ENCODE measurements at places on chromosomes 4 and X.

GRCh38 chr4:43325220-43325967 lies 432.9 kb downstream of the GRXCR1 start:
- no peak for DNase-seq

GRCh38 chr4:19319607-19320006 lies 932.1 kb upstream of the SLIT2 start:
- DNase-seq = no peak

DNA sequence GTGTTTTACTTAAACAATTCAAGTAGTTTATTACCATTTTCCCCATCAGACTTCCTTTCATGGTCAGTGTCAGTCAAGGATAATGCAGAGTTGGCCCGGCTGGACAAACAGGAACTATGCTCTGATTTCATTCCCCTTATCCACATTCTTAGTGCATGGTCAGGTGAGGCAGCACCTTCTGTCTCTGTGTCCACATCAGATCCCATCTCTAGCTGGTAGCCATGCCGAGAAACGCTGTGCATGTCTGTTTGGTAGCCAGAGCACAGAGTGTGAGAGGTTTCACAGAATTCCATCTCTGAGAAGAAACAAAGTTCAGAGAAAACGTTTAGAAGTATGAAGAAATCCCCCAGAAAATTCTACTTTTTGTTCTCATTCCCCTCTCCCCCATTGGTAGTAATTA lies 423.7 kb upstream of the TEX13C start:
- DNase-seq = no peak

DNA sequence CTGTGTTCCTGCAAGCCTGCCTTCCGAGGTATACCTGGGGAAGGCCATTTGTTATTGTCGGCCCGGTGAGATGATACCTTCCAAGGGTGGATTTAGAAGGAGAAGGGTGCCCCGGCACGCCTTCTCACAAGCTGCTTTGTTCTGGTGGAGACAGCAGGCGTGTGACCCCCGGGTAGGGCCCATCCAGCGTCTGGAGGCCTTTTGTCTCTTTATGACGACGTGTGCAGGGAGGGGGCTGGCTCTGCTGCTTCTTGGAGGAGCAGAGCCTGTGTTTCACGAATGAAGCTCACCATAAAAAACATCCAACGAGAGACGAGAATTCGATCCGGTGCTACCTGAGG lies 45.3 kb downstream of the SHOX start:
- no peak for DNase-seq

DNA sequence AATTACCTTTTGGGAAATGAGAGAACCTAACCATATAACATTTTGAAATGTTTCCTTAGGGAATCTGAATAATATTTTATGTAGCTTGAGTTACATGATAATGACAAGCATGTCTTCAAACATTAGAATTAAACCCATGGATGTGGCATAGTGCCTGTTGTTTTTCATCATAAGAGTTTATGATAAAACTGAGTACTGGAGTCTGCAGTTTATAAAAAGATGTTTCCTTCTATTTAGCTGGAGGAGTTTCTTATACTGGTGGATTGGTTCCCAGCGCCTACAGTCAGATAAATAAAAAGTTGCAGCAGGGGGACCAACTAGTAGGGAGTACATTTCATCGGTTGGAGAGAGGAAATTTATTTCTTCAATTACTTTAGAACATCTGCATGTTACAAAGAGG lies 70.1 kb upstream of the PCDH18 start:
- DNase-seq = no peak

DNA sequence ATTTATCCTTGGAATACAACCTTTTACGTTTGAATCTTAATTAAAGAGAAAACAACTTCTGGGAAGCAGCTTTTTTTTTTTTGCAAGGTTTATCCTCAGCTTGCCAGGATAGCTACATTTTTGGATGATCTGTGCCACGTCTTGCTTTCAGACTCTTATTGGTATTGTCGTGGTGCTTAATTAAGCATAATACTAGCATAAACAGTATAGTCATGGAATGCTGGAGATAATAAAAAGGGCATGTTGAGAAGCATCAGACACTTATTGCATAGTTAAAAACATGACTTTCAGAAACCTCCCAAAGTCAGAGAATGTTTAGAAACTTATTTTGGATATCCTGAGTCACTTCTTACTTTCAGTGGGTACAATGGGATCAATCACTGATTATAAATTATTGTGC lies 77.0 kb downstream of the PALLD start:
- DNase-seq = no peak

- DNase-seq = no peak
These were observed 10.3 kb downstream of the PHKA2 start for GRCh38 chrX:18973527-18974192.

- no peak for DNase-seq
These were observed 499.1 kb upstream of the SLIT2 start for GRCh38 chr4:19752599-19752998.

GRCh38 chr4:93303440-93303839 lies 525.1 kb upstream of the ATOH1 start:
- no peak for DNase-seq

- DNase-seq = no peak
These were observed 2683.1 kb downstream of the ARAP2 start for GRCh38 chr4:33561259-33561658.

- no peak for DNase-seq
These were observed 185.6 kb downstream of the RAP1GDS1 start for GRCh38 chr4:98446499-98447375.

GRCh38 chr4:1211891-1212545 lies 36.9 kb downstream of the CTBP1 start:
- no peak for DNase-seq

GRCh38 chr4:153154007-153154975 lies 50.0 kb upstream of the TRIM2 start:
- DNase-seq = no peak

- DNase-seq = no peak
These were observed 3.7 kb upstream of the FAT1 start for GRCh38 chr4:186727169-186727976.

DNA sequence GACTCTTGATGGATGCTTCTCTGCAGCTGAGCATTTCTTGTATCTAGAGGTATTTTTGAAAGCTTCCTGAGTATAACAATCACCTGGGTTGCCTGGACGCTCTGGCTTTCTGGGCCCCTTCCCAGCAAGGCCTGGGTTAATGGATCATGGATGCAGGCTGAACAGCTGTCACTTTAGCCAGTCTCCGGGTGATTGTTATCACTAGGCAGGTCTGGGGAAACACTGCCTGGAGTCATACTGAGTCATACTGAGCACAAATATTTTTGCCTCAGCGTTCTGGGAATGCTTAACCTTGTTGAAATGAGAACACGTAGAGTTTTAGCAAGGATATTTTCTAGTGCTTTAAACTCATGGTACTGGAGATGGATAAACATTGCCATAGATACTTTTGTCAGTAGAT lies 102.6 kb downstream of the PHEX start:
- DNase-seq = no peak

GRCh38 chr4:157242871-157243270 lies 22.3 kb downstream of the GRIA2 start:
- DNase-seq = no peak
